ENCODE measurements at places on chromosomes 11 and 22.

DNA sequence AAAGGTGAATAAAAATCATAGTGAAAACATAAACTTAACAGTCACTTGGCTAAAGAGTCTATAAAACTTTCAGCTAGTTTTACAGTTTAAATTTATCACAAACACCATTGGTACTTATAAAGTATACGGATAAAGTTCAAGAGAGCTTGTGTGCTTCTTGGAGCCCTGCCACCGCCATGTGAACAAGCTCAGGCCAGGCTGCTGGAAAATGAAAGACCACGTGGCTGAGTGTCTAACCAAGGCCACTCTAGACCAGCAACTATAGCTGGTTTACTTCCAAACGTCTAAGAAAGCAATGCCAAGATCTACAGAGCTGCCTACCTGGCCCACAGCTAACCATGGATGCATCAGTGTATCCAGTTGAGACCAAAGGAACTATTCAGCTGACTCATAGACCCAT lies 66.3 kb upstream of the API5 start:
- DNase-seq = no peak

DNA sequence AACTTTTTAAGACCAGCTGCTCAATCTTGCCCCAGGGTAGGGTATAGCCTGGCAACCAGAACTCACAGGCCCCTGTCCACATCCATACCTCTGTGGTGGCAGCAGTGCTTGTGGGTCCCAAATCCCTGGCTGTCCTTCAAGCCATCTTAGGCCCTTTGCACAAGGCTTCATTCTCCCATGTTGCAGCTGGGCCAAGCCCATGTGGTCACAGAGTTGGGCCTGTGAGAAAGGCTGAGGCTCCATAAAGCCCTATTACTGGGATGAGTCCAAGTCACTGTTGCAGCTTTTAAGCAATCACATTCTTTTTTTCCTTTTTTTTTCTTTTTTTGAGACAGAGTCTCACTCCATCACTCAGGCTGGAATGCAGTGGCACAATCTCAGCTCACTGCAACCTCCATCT lies 47.9 kb upstream of the SLC25A1 start:
- no peak for DNase-seq

DNA sequence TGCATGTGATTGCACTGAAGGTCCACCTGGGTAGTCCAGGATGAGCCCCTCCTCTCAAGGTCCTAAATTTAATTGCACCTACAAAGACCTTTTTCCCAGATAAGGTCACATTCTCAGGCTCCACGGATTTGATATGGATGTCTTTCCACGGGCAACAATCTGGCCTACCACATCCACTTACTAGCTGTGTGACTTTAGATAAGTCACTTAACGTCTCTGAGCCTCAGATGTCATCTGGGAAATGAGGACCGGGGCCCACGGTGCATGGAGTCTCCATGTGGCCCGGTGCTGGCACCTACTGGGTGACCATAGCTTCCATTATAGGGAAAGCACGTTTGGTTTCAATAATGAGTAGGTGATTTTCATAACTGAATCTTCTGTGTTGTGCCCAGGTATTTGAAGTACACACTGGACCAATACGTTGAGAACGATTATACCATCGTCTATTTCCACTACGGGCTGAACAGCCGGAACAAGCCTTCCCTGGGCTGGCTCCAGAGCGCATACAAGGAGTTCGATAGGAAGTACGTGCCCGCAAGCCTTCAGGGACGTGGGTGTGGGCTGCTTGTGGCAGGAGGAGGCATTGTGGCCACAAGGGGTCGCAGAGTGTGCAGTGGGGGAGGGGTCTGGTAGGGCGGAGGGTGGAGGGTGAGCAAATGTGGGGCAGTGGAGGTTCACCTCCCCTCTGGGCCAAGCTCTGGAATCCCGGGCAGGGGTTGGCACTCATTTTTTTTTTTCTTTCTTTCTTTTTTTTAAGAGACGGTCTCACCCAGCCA lies 55.7 kb downstream of the ARHGAP8 start:
- DNase-seq = no peak

DNA sequence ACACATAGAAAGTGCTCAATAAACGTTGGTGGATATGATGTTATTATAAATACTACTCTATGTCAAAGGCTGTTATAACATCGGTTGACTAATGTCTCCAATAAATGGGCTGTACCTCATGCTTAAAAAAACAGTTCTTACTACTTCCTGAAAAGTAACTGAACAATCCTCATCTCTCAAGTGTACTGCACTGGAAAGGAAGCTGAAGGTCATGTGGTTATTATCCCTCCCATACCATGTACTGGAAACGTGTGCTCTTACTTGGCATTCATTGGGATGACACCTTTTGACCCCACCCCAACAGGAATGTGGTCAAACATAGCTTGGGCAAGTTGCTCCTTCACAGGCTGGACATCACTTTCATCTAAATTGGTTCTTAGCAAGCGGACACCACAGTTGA lies 10.6 kb downstream of the RTCB start:
- DNase-seq = no peak

DNA sequence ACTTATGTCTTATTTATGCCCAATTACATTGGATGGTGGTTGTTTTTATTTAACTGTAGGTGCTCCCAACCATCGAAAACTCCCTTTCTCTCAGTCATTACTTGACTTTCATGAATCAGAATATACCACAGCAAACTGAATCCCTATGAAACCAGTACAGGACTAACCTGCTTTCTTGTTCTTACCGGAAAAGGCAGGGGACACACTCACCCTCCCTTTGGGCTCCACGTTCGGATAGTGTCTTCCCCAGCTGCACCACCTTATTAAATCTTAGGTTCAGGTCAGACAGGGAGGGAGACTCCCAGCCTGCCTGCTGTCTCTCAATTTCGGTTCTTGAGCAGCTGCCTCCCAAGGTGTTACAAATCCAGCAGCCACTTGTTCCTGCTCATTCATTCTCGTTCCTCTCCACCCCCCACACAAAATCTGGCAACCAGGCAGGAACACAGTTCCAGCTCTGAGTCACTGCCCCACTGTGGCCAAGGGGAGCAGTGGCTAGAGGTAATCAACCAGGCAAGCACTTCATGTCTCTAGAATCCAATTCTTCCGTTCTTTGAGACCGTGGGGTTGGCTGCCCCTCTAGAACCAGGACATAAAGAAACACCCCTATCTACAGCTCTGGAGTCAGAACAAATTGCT lies 133.0 kb downstream of the PLEKHA7 start:
- no peak for DNase-seq

- peak; percentile 57 for DNase-seq
These were observed 34.5 kb upstream of the ANO3 start for GRCh38 chr11:26297189-26297975.

- DNase-seq = no peak
These were observed 90.7 kb downstream of the PPP6R3 start for GRCh38 chr11:68551223-68551622.

DNA sequence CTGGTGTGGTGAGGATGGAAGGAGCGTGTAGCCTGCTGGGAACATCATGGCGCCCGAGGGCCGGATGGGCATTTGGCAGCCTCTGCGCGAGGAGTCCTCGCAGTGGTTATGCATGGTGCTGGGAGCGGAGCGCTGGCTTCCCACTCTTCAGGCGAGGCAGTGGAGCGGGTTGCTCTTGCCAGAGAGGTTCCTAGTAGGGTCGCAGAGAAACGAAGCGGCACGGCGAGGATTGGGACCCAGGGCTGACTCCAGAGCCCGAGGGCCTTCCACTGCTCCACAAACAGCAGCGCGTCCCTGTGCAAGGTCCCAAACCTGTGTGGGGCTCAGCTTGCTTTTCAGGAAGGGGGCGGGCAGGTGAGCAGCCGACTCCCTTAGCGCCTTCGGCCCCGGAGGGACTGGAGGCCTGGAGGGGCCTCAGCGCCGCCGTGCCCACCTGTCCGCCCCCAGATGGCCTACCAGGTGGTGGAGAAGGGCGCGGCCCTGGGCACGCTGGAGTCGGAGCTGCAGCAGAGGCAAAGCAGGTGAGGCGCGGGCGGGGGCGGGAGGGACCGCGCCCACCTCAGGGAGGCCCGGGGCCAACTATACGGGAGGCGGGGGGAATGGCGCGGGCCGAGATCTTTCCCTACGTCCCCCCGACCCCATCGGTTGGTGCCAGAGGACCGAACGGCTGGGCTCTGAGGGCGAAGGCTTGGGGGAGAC lies 7.2 kb downstream of the ATG16L2 start:
- peak; percentile 44 for DNase-seq
